ENCODE measurements at places on chromosomes 11 and 22.

- no peak for DNase-seq
These were observed 41.7 kb downstream of the HORMAD2 start for GRCh38 chr22:30121960-30122359.

- no peak for DNase-seq
These were observed 8.2 kb upstream of the MAFF start for GRCh38 chr22:38193580-38193979.

DNA sequence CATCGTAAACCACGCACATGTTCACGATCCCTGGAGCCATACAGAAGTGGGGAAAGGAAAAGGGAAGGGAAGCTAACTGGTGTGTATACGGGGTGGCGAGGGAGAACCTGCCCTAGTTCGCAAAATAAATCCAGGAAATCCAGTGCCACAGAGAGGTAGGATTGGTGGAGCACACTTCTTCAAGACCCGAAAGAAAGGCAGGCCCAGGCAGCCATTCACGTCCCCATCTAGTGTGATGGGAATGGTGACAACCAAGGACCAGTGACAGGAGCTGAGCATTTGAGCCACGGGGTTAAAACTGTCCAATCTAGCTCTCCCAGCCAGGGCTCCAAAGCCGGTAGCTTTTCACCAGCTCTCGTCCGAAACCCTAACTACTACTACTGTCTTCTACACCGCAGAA, 53.7 kb downstream of the IGSF9B start:
- no peak for DNase-seq

GRCh38 chr11:65915821-65916251, 3.0 kb downstream of the C11orf68 start:
- peak; percentile 78 for DNase-seq

- DNase-seq, result no peak
These were observed 112.0 kb upstream of the ARHGAP42 start for GRCh38 chr11:100574894-100575769.

DNA sequence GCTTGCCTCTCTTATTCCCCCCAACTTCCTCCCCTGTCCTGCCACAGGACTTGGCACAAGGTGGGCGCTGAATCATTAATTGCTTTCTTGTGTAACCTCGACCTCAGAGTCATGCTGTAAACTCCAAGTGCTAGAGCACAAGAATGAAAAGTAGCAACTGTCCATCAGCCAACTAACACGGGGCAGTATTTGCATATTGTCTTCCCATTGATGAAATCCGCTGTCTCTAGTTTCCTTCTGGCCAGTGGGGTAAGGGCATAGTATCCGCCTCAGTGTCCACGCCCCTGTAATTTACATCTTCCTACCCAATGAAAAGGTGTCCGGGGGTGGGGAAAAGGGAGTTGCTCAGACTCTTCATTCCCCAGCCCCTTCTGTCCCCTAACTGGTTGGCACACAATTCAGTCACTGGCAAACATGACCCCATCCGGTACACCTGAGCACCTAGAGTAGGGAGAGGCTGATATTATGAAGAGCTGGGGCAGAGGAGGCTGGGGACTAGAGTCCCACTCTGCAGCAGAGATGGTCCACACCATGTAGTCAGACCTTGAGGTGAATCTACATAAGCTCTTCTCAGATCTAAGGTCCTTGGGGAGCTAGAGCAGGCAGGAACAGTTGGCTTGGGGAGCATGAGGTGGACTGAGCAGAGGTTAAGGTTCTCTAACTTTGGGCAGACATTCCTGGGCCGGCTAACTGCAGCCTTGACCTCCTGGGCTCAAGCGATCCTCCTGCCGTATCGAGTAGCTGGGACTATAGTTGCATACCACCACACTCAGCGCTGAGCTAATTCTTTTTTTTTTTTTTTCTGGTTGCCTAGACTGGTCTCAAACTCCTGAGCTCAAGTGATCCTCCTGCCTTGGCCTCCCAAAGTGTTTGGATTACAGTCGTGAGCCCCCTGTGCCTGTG, 6.8 kb upstream of the GGA1 start:
- DNase-seq, result no peak

DNA sequence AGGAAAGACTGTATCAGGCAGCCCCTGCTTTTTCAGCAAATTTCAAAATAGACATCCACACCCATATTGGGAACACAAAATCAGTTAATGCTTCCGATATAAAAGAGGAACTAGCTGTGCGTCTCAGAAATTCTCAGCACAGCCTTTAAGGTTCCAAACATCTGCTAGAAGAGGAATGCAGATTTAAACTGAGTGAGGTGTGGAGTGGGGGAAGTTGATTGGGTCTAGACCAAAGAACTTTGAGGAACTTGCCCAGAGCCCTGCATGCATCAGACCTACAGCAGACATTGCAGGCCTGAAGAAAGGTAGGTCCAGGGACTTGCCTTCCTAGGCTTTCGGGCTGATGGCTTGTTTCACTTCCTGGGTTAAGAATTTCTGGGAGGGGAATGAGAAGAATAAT, at the start of gene MS4A4A:
MS4A4A (plus strand) TSS at position 255 of the 400 bp plus-strand sequence; CDS start at position 265, 10 bp downstream.
- no peak for DNase-seq

GRCh38 chr11:125724125-125724524, 22.0 kb upstream of the PATE1 start:
- DNase-seq, result no peak

GRCh38 chr11:79212741-79213190, 228.1 kb downstream of the TENM4 start:
- DNase-seq, result no peak

- DNase-seq, result no peak
These were observed 17.3 kb downstream of the APOL2 start for GRCh38 chr22:36221799-36222751.

GRCh38 chr11:65645710-65646109, 7.8 kb downstream of the SIPA1 start:
- DNase-seq, result peak; percentile 57

- DNase-seq, result no peak
These were observed 31.0 kb upstream of the CD5 start for GRCh38 chr11:61071208-61071681.

- DNase-seq, result no peak
These were observed 44.8 kb downstream of the ADAMTS8 start for GRCh38 chr11:130383344-130384211.

DNA sequence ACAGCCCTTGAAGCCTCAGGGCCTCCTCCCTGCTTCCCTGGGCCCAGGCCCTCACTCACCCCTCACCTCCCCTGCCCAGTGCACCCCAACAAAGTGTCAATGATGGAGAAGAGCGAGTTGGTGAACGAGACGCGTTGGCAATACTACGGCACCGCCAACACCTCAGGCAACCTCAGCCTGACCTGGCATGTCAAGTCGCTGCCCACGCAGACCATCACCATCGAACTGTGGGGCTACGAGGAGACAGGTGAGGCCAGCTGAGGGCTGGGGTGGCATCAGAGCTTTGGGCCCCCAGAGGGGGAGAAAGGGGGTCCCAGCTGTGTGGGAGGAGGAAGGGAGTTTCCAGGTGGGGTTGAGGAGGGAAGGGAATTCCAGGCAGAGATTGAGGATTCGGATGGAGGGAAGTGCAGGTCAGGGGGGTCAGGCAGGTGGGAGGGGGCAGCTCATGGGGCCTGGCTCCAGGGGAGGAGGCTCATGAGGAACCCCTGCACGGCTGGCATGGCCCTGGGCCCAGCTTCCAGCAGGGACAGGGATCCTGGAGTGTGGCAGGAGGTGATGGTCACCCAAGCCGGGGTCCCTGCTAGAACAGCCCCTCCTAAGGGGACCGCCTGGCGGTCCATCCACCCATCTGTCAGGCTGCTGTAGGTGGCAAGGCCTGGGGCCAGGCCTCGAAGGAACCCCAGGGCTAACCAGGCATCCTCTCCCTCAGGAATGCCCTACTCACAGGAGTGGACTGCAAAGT, 2.9 kb downstream of the SUSD2 start:
- peak; percentile 42 for DNase-seq

- no peak for DNase-seq
These were observed 13.4 kb upstream of the NECTIN1 start for GRCh38 chr11:119742263-119742861.

DNA sequence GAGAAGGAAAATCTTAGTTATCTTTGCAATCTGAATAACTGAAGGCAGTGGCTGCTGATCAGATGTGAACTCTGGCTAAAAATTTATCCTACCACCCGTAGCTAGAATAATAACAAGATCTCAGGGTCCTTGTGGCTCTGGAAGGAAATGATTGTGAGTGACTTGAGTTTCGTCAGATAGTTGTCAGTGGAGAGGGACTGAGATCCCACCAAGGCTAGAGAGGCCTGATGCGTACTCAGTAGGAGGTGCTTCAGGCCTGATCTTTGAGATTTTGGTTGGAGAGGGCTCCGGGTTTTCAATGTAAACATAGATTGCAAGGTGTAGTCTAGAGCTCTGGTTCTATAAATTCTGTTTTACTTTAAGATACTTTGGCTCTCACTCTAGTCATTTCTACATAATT, 1.4 kb downstream of the MADD start:
- DNase-seq, result no peak

DNA sequence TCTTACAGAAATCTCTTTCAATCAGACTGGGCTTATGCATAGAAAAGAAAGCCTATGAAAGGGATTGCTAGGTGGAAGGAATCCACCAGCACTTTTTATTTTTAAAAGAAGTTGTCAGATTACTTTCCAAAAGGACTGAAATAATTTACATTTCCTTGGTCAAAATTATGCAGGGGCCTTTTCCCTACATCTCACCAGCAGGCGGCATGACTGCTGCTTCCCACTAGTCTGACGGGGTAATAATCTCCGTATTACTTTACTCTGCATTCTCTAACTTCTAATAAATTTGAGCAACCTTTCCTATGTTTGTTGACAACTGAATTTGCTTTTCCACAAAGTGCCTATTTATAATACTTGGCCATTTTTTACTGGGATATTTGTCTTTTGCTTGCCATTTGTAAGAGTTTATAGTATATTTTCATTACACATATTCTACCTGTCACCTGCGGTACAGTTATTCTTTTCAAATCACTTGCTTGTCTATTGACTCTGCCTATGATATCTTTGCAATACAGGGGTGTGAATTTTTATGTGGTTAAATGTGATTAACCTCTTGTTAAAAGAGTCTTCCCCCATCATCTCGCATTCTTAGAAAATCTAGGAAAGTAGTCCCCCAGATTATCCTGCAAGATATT, 51.9 kb upstream of the USP47 start:
- DNase-seq, result no peak

DNA sequence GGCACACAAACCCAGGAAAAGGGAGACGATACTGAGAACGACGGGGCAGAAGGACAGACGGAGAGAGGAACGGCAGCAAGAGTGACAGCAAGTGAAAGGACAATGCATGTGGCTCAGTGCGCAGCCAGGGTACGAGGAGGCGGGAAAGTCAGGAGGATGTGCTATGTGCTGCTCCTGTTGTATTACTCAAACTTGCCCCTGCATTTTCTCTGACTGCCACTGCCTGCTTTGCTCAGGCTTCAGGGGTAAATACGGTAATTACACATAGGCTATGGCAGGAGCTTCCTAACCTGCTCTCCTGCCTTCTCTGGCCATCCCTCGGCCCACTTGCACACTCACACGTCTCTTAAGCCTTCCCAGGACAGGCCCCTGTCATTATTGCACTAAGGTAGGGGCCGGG, 94.8 kb downstream of the FEZ1 start:
- no peak for DNase-seq

- DNase-seq, result no peak
These were observed 15.3 kb downstream of the EPS8L2 start for GRCh38 chr11:721247-721740.

- DNase-seq, result no peak
These were observed 4.3 kb downstream of the SLC15A3 start for GRCh38 chr11:60947700-60948099.

DNA sequence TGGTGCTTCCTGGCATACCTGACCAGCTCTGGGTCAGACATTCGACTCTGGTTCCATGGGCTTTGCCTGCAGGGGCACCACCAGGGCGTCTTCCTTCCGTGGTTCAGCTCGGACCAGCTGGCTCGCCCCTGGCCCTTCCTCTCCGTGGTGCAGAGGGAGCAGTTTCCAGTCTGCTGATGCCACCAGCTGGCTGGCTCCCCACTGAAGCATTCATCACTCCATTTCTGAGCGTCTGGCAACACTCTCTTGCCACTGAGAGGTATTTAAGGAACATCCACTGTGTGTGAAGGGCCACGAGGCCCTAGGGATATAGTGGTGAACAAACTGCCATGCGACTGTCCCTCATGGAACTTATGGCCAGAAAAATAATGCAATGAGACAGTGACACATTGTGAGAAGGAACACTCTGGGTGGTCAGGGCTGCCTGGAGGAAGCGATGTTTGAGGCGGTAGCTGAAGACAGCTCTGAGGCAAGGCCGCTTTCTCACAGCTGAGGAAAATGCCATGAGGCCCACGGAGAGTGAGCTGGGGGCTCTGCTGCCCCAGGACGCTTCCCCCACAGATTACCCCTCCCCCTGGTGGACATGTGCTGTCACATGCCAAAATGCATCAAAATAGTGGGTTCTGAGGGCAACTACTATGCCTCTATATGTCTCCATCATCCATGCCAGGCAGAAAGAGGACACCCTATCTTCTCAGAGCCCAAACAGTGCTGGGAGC, 44.9 kb upstream of the ARFGAP3 start:
- DNase-seq, result no peak

- peak; percentile 56 for DNase-seq
These were observed 403.0 kb downstream of the TBC1D22A start for GRCh38 chr22:47165338-47166032.

- DNase-seq, result no peak
These were observed 45.6 kb downstream of the TPCN2 start for GRCh38 chr11:69094111-69094914.

DNA sequence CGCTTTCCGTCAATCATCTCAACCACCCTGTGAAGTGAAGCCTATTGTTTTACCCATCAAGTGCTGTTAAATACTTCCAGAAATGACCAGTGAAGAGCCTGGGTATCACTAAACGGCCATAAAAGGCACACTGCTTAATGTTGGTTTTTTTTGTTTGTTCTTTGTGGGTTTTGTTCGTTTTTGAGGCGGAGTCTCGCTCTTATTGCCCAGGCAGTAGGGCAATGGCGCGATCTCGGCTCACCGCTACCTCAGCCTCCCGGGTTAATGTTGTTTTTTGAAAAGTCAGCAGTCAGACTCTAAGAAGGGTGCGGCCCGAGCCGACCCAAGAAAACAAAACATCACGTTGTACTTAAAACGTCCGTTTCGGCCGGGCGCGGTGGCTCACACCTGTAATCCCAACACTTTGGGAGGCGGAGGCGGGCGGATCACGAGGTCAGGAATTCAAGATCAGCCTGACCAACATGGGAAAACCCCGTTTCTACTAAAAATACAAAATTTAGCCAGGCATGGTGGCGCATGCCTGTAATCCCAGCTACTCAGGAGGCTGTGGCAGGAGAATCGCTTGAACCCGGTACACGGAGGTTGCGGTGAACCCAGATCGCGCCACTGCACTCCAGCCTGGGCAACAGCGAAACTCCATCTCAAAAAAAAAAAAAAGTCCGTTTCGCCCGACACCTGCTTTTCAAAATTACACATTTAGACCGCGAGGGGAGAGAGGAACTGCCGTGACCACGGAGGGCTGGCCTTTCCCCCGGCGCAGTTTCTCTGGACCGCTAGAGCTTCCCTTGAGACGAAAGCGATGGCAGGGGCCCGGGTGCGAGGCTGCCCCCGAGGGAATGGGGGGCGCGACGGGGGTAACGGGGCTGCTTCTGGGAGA, 714 bp downstream of the CD59 start:
- peak; percentile 80 for DNase-seq

DNA sequence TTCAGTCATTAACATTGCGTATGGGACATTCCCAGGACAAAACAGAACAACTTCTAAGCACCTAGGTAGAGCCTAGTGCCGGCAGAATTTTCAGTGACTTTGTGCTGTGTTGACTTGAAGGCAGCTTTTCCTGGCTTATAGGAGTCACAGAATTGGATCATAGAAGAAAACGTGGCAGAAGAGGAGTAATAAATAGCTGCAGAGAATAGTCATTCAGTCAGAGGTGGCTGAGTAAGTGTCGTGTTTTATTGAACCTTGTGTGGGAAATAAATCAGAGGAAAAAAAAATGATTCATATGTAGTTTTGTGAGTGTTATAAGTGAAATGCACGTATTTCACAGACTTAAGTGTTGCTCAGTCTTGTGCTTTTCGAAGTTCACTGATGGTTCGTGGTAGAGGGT, 2.1 kb downstream of the BARX2 start:
- DNase-seq, result no peak

Data from upper lobe of right lung (tissue), 1 donor.